ENCODE measurements at places on chromosomes 2 and 18.

DNA sequence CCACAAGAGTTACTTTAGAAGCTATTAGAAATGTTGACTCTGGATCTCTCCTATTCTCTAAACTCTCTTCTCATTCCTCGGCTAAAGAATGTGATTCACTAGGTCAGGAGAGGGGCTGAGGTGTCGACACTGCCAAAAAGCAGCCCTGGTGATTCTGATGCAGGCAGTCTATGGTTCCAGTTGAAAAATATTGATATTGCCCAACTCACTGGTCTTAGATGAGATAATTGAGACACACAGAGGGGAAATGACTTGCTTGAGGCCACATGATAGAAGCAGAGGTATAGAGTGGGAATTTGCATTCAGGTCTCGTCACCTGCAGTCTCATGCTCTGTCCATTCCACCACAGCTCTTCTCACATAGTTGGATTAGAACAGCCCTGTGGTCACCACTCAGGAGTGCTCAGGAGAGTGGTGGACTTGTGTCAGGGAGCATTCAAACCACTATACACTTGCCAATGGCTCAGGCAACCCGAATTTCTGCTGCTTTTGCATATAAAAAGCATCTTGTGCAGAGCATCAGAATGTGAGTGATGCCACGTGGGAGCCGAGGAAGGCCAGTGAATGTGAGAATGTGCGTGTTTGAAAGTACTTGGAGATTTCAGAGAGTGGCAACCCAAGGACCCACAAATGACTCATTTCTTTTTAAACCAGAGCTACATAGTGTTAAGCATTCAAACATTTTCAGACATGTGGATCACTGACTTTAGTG lies 65.1 kb upstream of the CTLA4 start:
- DNase-seq = no peak

GRCh38 chr2:197661626-197662025 lies 13.8 kb downstream of the RFTN2 start:
- no peak for DNase-seq

GRCh38 chr2:3173031-3173430 lies 204.6 kb downstream of the EIPR1 start:
- DNase-seq = no peak

DNA sequence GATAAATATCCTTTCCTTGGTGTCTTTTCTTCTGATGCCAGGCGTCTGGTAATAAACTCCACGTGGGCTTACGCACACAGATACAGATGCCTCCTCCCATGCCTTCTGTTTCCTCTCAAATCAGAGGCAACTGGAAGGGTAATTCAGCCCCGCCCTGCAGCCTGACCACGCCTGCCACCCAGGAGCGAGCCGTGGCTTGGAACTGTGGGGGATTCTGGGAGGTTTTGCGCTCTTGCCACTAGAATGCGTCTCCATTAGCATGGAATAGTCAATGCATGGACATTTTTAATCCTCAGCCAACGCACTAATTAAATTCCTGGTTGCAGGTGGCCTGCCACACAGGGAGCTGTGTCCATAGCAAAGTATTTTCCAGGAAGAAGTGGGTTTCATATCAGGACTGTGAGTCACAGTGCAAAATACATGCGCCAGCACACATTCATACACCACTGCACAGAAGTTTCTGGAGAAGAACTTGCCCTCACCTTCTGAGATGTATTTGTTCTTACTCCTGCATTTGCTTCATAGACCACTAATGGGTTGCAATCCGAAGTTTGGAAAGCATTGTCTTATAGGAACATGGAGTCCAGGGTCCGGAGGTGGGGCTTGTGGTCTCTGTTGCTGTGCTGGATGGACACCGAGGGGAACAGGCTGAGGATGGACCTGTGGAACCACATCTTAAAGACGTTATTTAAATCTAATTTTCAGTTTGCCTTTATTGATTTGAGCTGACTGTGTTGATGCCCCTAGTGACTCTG lies 151.4 kb downstream of the LDLRAD4 start:
- DNase-seq = no peak

DNA sequence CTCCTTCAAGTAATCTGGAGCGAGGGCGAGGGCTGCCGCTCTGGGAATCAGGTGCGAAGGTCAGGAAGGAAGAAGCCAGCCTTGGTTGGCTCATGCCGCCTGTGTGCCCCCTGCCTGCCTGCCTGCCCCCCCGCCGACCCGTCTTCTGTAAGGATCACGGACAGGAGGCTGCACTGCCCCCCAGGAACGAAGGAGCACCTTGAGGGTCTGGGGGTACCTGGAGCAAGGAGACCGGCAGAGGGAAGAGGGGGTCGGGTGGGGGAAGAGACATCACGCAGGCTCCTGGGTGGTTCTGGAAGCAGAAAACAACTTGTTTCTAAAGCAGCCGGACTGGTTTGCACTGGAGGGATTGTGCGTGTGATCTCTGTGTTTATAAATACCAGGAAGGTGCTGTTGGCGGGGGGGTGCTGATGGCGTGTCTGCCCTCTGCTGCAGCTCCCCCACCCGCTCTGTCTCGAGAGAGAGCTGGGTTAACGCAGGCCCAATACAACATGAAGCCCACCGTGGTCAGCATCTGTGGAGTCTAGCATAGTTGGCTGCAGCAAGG lies 1.7 kb downstream of the FOSL2 start:
- no peak for DNase-seq

DNA sequence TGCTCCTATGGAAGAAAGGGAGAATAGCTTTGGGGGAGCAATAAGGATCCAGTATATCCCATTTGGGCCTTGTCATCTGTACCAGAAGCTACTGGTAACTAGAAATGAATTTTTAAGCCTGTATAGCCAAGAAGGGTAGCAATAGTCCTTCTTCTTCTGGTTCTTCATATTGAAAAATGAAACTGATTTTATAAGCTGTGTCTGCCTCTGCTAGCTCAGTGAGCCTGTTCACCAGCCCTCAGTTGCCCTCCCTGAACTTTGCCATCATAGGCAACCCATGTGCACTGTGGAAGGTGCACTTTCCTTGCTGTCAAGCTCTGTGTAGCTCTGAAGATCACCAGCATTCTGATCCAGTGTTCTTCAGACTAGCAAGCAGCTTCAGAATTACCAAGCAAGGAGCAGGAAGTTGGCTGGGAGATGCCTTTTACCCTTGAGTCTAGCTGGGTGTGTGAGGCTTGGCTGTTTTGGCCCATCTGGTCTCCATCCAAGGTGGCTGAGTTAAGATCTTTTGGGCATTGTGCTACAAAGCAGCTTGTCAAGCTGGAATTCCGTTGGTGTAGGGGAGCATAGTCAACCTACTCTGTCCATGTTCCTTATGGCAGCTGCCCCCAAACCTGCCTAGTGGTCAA lies 55.8 kb upstream of the MGAT5 start:
- no peak for DNase-seq

DNA sequence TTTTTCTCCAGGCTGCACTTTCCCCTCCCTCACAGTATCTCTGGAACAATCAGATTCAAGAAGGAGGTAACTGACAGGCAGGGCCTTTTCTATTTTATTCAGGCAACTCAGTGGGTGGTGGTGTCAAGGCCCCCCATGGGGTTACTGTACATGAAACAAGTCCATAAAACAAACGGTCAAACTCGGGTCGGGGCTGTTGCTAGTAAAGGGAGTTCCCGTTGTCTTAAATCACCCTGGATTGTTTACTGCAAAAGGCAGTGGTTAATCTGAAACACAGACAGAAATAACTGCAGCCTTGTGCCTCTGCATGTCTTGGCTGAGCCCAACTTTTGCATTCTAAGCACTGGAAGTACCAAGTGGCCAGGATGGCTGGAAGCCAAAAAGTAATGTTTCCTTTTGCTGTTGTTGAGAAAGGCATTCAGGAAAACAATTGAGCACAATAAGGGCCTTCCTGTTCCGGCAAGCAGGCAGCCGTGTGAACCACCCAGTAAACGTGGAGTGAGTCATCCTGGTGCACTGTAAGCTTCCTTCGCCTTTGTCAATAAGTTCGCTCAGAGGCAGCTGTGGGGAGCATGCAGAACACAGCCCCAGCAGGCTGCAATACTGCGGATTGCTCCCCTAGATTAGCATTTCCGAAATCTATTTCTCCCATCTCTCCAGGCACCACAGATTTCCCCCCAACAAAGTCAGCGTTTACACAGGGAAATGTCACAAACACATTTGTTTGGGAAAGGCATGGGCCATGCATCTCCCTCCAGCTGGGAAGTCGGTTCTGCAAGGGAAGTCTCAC lies 149.6 kb downstream of the IRS1 start:
- peak; percentile 63 for DNase-seq

DNA sequence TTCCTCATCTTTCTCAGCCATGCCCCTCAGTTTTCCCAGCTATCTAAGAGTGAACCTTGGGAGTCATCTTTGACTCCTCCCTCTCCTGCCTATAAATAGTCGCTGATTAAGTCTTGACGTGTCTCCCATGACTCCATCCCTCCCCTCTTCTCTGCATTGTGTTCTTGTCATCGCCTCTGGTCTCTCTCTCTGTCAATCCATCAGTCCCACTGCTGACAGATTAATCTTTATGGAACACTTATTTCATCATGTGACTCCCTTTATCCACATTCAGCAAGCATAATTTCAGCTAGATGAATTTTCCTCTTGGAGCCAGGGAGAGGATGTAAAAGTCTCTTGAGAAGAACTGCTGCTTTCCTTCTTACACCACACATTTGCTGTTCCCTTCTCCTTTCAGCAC lies 9.4 kb downstream of the ADAM23 start:
- no peak for DNase-seq

DNA sequence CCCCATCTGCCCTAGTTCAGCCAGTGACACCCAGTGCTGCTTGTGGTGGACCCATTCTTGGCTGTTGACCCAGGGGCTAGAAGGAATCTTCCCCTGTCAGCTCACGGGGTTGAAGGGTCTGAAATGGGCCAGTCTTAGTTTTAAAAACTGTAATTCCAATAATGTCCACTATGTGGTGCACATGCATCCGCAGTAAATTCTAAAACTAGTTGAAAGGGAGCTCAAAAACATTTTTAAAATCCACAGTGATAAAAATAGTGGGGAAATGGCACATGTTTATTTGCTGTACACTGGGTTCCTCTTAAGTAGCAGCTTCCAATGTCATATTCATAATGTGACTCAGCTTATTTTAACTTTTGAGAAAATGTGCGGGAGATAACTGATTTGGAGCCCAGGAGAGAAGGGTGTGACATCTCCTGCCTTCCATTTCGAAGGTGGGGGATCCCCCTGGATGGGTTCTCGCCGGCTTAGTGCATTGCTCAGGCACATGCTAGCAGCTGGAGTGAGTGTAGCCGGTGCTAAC lies 32.8 kb downstream of the GRHL1 start:
- DNase-seq = no peak

- DNase-seq = no peak
Observed at GRCh38 chr2:69745035-69745434, 3.1 kb downstream of the ANXA4 start.

- peak; percentile 67 for DNase-seq
Observed at GRCh38 chr2:23312996-23313606, 71.9 kb upstream of the KLHL29 start.

DNA sequence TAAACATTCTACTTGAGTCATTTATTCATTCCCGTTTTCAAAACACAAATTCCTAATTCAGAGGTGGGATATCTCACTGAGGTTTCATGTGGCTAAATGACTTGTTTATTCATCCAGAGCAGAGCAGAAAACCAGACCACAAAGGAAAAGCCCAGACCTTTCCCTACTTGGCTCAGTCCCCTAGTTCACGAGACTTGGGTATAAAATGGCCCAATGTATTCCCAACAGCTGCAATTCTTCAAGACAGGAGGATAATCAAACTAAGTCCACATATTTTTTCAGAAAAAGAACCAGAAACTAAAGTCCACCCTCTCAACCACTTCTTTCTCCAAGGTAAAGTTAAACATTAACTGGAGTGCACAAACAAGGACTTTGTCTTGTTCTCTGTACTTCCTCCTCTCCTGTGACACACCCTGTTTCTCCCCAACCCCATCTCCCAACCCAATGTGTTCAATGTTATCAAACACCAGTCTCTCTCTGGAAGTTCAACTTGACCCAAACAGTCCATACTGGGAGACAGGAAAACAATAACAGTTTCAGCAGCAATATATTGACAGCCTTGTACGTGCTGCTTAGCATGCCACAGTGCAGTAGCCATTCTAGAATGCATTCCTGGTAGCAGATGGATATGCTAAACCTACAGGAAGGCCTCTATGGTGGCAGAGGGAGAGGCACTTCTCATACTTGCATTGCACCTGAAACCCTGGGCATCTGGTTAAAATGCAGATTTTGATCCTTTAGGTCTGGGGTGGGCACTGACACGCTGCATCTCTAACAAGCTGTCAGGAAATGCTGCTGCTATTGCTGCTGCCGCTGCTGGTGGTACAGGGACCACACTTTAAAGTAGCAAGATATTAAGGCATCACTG lies 110.7 kb downstream of the INO80D start:
- no peak for DNase-seq

GRCh38 chr2:239168575-239168974 lies 232.2 kb downstream of the HDAC4 start:
- no peak for DNase-seq

- no peak for DNase-seq
Observed at GRCh38 chr18:59083136-59083818, 56.4 kb upstream of the SEC11C start.

- no peak for DNase-seq
Observed at GRCh38 chr2:226483143-226483542, 316.5 kb downstream of the IRS1 start.

DNA sequence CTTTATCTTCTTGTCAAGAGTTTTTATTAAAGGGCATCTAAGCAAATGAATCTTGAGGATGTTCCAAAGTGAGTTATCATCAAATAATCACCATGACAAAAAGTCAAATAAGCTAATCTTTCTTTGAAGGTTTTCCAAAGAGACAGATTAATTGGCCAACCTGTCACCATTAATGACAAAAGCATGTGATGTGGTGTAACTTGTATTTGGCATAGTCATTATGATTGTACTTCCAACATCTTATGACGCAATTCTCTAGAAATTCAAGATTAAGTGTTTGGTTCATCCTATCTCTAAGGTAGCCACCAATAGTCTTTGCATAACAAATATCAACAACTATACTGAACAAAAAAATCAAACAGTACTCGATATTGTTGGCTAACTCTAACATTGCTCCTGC lies 28.6 kb downstream of the RBMS1 start:
- DNase-seq = no peak

DNA sequence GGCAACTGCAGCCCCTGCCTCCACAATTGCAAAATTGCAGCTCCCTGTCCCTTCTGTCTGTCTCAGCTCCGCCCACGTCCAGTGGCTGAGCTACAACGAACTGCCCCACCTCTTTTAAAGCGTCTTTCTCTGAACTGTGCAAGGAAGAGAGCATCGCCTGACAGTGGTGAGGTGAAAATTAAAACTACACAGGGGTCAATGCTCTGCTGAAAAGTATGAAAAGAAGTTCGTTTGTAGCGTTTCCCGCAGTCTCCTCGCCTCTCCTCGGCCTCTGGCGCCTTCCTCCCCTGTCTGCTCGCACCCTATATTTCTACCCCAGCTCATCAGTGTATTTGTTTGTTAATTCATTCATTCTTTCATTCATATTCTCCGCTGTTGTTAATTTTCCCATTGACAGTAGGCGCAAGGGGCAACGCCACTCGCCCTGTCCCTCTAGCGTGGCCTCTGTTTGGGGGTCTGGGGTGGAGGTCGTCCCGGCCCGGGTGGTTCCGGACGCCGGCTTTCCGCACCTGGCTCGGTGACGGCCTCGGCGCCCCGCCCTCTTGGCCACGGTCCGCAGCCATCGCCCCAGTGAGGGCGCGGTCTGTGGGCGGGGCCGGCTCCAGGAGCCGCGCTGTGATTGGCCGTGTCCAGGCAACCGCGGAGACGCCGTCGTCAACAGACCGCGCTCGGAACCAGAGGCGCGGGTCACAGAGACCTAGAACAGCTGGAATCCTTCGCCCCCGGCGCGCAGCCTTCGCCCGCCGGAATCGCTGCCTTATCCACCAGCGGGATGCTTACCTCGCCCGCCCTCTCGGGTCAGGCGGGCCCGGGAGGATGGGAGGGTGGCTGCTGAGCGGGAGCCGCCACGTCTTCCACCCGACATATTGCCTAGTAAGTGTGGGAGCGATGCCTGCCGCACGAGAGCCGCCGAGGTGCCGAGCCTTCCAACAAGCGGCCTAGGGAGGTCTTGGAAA lies at the start of gene VWA3B:
Gene VWA3B, plus strand, starts transcription at position 677 of the 956 bp plus-strand sequence. CDS start 5,926 bp downstream, outside the sequence.
- peak; percentile 78 for DNase-seq

All from endothelial cell (in vitro differentiated cells).